CD4-positive, alpha-beta memory T cell (primary cell): ENCODE measurements at places on chromosomes 2 and 18.

DNA sequence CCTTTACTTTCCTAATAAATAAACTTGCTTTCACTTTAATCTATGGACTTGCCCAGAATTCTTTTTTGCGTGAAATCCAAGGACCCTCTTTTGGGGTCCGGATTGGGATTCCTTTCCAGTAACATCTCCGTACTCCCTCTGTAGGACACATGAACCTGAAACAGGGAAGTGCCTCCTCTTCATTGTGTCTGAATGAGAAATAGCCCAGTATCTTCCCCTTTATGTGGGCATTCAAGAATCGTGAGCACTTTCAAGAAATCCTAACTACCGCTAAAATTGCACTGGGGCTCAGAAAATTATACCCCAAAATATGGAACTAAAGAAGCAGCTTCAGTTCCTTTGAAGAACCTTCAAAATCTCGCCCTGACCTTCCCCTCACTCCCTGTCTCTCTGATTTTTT, 7.8 kb upstream of the POMC start:
- DNase-seq = no peak

DNA sequence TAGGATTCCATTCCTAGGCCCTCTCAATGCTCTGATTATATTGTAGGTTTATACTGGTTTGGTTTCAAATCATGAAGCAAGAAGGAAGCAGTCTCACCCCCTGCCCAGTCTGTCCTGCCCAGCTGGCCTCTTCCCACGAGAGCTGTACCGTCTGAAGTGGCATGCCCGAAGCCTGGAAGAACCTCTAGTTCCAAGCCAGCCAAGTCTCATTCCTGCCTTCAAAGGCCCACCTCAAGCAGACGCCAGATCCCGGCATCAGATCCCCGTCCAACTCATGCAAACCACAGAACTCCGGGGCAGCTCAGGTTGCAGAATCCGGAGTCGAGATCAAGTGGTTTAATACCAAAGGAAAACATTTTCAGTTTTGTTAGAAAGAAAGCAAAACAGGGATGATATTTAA, 234.4 kb downstream of the LPIN1 start:
- DNase-seq = no peak

DNA sequence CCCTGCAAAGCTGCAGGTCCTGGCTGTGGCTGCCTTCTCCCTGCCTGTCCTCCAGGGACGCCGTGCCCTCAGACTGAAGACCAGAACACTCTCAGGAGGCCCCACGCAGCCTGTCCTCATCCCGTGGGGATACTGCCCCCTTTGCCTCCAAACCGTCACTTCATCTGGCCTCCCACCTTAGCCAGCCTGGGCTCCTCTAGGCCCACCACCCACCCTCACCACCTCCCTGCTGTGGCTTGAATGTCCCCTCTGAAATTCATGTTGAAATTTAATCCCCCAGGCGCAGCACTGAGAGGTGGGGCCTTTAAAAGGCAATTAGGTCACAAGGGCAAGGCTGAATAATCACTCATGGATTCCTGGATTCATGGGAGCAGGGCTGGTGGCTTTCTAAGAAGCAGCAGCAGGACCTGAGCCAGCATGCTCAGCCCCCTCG, 198.2 kb downstream of the SEPTIN10 start:
- no peak for DNase-seq

DNA sequence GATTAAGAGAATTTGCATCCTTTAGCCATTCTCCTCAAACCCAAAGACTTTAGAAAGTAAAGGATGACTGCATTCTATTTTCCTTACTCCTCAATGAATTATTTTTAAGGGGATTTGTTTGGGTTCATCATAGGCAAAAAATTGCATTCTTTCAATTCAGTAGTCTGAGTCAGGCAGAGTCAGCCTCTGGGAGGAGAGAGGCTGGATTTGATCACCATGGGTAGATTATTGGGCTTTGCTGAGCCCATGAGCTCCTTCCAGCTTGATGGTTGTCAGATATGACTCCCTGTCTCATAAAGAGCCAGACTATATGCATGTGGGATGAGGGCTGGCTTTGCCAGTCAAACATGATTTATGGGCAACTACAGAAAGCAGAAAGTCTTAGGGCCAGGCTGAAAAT, 101.2 kb downstream of the KCNS3 start:
- no peak for DNase-seq

DNA sequence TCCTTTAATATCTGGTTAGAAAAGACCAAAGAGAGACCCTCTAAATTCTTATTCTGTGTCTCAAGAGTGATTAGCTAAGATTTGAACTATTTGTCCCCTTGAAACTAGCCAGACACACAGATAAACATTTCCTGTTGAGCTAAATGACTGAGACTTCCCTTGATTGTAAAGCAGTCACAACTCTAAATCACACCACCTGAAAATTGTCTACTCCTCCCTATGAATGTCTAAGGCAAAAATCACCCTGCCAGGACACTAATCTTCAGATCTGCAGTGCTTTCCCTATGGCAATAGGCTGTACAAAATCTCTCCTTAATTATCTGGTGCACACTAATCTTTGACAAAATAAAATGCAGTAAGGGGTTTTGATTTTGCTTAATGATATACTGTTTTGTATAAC, 200.5 kb upstream of the GULP1 start:
- DNase-seq = no peak

DNA sequence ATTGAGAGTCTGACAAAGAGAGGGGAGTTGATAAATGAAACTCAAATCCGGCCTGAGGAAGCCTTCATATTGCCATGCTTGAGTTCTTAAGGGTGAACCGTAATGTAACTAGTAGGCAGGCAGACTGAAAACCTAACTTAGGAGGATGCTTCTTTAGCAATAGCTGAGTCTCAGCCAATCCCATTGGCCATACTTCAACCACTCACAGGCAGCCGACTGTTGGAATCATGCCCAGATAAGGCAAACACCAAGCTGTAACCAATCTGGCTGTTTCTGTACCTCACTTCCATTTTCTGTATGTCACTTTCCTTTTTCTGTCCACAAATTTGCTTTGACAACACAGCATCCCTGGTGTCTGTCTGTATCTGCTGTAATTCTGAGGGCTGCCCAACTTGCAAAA, 39.5 kb downstream of the TPRKB start:
- DNase-seq = no peak

GRCh38 chr2:62663920-62664795, 41.4 kb upstream of the EHBP1 start:
- DNase-seq = no peak

DNA sequence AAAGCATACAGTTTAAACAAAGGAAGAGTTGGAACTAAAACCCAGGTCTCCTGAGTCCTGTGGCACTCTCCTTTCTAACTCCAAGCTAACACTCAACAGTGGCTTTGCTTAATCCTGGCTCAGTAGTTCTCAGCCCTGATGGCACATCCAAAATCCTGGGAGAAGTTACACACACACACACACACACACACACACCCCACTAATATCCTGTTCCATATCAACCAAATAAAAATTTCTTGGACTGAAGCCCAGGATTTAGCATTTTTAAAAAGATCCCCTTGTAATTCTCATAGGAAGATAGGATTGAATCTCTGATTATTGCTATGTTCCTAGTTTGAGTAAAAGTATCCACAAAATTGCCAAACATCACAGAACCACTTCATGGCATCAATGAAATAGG, 136.1 kb upstream of the RIOK3 start:
- DNase-seq = no peak

GRCh38 chr2:137249463-137250130, 484.3 kb downstream of the THSD7B start:
- DNase-seq = no peak

DNA sequence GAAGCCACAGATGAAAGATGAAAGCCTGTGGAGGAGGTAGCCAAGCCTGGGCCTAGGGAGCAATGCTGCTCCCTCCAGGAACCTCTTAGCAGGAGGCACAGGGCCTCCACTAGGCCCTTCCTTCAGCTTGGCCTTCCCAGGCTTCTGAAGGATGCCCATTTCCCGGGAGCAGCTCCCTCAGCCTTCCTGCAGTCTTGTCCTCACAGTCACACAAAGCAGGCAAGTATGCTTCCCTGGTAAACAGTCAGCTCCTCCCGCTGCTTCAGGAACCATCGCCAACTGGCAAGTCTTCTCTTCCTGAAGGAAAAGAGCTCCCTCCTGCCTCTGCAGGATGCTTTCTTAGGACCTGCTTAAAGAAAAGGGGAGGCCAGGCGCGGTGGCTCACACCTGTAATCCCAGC, 53.2 kb downstream of the SMAD7 start:
- no peak for DNase-seq

GRCh38 chr2:177254433-177255226, 9.9 kb downstream of the NFE2L2 start:
- DNase-seq = no peak

- no peak for DNase-seq
Measured at GRCh38 chr18:45007531-45007930, 326.8 kb downstream of the SETBP1 start.

- DNase-seq = no peak
Measured at GRCh38 chr2:46315103-46315890, 18.1 kb downstream of the EPAS1 start.
